ENCODE measurements at places on chromosomes 2 and 18.

DNA sequence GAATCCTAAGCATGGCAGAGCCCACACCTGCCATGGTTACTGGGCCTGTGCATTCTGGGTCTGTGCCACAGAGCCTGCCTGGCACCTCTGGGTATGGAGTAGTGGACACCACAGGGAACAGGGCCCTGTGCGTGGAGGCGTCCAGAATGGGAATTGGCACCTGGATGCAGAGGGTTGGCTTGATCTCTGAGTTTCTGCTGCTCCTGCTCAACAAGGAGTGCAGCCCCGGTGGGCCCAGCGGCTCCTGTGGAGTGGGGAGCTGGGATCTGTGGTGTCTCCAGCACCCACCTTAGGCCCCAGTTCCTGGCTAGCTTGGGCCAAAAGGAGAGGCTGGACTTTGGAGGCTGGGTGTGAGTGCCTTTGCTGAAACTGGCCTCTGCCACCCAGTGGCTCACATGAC lies 7.9 kb upstream of the ANKRD62 start:
- DNase-seq, result no peak

DNA sequence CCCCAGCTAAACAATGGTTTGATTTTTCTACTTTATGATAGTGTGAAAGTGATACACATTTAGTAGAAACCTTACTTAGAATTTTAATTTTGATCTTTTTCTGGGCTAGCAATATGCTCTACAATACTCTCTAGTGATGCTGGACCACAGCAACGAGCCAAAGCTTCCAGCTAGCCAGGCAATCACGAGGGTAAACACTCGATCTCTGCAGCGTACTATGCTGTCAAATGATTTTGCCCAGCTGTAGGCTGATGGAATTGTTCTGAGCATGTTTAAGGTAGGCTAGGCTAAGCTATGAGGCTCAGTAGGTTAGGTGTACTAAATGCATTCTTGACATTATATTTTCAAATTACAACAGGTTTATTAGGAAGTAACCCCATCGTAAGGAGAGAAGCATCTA lies 207.5 kb downstream of the LRRTM4 start:
- no peak for DNase-seq

GRCh38 chr18:32056613-32057358 lies 34.9 kb upstream of the RNF138 start:
- no peak for DNase-seq

- no peak for DNase-seq
Observed at GRCh38 chr2:41736105-41736567, 311.7 kb upstream of the PKDCC start.

DNA sequence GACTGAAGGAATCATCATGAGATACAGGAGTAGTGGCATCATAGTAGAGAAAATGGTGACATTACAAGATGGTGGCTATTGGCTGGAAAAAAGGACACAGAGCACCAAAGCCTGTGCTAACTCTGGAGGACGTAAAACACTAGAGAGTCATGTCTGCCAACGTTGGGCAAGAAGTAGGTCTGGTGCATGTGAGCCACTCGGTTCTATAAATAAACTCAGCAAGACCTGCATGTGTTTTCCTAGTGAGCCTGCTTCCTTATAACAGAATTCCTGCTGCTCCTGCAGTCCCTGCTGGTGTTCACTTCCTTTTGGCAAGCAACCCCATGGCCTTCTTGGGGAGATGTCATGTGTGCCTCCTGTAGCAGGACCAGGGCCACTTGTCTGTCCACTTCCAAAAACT lies 325.2 kb downstream of the OSR1 start:
- DNase-seq, result no peak

DNA sequence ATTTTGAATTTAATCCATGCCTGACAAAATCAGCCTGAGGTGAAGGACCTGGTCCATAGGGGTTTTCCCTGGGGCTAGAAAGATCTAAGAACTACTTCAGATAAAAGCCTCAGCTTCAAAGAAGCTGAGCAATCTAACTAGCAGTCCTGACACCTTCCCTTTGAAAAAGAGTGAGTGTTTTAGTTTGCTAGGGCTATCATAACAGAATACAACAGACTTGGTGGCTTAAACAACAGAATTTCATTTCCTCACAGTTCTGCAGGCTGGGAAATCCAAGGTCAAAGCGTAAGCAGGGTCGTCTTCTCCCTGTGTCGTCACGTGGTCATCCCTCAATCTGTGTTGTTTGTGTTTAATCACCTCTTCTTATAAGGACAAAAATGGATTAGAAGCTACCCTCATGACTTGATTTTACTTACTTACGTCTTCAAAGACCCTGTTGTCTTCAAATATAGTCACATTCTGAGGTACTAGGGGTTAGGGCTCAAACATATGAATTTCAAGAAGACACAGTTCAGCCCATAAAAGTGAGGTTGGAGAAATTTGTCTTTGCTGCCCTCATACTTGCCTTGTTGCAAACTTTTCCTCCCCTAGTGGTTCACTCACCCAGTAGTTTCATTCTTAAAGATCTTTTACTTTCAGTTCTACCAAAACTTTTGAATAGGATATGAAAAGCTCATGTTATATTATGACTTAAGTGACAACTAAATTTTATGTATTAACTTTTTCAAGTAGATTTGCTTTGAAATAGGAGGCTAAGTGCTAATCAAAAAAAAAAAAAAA lies 673.8 kb downstream of the ARHGAP15 start:
- no peak for DNase-seq

- DNase-seq, result no peak
Observed at GRCh38 chr2:105688946-105689345, 55.8 kb upstream of the NCK2 start.

- DNase-seq, result no peak
Observed at GRCh38 chr2:86027196-86027921, 78.3 kb downstream of the POLR1A start.

DNA sequence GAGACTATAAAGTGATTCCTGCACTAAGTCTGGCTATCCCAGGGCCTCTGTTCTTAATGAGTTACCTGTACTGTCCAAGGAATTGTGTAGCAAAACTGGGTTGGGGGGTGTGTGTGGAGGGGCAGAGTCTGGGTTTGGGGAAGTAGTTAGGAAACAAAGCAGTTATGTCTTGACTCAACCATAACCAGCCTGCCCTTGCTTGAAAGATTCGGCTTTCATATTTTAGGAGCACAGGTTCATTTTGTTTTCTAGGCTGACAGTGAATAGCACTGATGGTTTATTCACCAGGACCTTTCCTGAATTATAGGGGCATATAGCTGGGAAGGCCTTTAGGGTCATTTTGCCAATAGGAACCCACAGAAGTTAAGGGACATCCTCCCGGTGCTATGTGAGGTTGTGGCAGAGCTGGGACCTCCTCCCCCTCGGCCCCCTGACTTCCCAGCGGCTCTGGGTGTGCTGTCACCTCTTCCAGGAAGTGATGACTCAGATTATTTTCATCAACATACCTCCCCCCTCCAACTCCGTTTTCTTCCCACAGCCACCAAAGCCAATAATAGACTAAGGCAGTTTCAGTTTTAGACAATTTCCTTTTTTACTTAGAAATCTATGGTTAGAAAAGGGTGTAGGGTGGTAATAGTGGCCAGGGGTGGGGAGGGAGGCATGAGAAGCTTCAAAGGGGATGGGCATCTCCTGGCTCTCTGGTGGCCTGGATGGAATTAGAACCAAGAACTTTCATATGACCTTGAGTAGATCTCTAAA lies 44.8 kb downstream of the SETBP1 start:
- no peak for DNase-seq

DNA sequence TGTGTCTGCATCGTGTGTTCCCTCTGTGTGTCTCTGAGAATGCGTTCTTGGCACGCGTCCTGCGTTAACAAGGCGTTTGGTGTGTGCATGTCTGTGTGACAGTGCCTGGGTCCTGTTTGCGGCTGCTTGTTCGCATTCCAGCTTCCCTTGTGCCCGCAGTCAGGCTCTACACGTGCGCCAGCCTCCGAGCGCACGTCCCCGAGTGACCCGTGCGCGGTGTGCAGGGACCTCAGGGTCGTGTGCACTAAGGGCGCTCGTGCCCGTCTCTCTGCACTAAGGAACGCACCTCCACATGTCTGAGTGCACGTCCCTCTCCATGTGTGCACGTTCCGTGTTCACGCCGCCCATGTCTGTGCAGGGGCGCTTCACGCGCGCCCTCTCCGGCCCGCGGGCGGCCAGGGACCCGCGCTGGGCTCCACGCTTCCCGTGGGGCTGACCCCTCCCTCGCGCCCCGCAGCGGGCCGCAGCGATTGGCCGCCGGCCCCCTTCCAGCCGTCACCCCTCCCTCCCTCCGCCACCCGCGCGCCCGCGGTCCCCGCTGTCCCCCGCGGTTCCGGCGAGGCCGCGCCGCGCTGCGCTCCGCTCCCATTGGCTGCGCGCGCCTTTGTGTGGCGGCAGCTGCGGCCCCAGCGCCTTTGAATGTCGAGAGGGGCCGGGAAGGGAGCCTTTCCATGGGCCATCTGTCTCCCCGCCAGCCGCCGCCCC lies 229.4 kb downstream of the HAUS1 start:
- DNase-seq, result no peak

DNA sequence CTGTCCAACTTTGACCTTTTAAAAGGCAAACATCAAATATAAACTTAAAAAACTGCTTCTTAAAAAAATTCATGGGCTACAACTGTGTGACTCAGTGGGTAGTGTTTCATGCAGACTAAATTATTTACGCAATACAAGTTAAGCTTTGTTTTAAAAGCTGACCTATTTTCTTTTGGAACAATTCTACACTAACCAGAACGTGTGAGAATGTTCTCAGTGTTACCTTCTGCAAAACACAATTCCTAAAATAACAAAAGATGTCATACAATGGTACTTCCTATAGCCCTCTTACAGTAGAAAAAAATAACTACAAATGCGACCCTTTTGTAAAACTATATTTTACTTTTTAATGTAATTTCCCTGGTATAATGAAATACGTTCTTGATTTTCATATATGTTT lies 793.8 kb upstream of the FSHR start:
- no peak for DNase-seq

DNA sequence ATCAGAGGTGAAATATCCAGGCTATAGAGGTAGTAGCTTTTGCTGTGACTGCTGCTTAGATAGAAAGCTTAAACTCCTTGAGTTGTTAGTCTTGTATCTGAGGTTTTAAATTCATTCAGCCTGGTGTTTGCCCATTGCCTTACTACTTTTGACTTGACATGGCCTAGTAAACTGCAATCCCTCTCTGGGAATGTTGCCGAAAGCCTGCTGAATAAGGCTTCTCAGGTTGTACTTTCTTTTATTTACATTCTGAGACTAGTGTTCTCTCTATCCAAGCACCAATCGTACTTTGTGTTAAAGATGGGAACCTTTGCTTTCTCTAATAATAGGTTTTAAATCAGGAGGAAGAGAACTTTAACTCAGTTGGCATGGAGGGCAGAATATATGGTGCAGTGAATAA lies 357.6 kb upstream of the CWC22 start:
- DNase-seq, result no peak

DNA sequence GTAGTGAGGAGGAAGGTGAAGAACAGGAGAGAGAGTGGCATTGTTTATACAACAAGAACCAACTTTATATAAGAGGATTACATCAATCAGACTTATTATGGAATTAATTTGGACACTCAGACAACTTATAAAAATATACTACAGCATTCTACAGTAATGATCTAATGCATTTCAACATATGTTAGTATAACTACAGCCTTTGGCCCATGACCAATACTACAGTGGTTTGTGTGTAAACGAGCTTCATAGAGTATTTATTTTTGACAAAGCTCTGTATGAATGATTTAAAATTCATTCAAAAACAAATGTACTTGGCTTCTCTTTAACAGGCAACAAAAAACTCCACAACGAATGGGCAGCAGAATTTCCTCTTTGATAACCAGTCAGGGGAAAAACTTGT lies 72.8 kb downstream of the ZNF521 start:
- DNase-seq, result no peak

DNA sequence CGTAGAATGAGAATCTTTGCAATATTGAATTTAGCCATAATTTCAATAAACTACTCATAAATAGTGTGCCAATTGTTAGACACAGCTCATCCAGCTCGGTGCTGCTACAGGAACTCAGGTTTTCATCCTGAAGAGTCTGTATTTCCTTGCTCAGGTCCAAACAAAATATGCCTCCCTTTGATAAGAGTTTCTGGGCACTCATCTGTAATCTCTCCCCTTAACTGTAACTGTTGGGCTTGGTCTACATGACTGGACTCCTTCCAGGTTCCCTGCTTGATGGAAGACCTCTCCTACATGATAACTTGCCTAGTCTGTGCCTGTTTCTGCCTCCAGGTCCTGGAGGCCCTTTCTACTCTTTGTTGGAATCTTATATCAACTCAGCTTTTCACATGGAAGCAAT lies 57.9 kb downstream of the GCA start:
- DNase-seq, result no peak

- no peak for DNase-seq
Observed at GRCh38 chr2:203826704-203827103, 40.9 kb upstream of the CTLA4 start.

All from GOT3 (cell line).